Fibroblast of gingiva (primary cell): ENCODE measurements at places on chromosomes 11 and 22.

- no peak for DNase-seq
These were observed 20.5 kb upstream of the TTLL12 start for GRCh38 chr22:43207386-43207785.

DNA sequence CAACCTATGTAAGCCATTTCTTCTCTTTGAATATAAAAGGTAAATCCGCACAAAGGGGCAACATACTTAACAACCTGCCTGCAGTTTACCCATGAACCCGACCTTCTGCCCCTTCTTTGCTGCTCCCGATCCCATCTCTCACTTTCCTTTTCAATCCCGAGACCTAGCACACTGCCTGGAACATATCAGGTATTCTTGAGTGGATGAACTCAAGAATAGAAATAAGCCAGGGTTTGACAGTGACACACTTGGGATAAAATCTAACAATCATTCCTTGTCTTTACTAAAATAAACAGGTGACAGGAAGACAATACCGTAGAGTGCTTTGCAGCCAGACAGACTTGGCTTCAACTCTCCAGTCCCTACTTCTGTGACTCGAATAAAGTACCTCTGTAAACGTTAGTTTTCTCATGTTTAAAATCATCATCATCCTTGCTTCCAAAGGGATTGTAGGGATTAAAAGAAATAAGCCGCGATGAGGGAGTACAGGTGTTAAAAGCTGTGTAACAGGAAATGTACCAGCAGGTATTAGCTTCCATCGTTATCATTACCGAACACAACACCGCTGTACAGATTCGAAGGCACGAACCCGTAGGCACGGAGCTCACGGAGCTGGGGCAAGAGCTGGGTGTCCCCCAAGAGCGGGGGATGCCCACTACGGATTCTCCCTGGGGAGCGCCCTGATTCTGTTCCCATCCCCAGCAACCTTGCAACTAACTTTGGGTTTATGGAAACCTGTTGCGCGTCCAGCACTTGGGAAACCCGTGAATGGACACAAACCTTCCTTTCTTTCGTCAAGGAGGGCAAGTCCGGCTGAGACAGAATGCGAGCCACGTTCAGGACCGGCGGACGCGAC lies 720 bp downstream of the UFD1 start:
- no peak for DNase-seq

DNA sequence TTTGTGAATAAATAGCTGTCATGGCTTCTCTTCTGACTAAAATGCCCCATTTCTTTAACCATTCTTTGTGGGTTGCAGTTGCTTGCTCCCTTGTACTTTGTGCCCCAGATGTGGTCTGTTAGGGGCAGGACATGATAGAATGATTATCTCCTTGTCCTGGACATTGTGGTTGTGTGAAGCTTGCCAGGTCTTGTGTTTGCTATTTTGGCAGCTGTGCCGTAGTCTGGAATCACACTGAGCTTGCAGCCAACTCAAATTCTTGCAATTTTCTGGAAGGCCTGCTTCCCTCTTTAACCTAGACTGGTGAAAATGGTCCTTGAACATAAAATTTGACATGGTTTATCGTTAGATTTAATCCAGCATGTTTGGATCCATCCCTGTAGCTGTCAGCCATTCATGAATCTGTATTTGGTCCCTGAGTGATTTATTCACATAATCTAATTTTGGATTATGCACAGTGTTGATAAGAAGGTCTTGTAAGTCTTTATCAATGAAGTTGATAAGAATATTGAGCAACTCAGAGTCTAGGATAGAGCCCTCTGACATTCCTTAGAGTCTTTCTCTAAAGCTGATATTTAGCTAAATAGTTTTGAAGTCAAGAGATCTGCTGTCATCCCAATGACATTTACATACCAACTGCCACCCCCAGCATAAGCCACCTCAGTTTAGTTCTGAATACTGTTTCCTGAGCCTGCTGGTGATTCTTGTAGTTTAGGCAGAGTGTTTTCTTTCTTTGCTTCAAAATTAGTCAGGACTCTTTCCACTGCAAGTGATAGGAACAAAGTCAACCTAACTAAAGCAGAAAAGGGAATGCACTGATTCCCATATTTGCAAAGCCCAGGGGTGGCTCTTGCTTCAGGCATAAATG lies 9.8 kb downstream of the SPON1 start:
- peak; percentile 78 for DNase-seq

- no peak for DNase-seq
These were observed 67.2 kb upstream of the OLFML1 start for GRCh38 chr11:7418061-7418460.

DNA sequence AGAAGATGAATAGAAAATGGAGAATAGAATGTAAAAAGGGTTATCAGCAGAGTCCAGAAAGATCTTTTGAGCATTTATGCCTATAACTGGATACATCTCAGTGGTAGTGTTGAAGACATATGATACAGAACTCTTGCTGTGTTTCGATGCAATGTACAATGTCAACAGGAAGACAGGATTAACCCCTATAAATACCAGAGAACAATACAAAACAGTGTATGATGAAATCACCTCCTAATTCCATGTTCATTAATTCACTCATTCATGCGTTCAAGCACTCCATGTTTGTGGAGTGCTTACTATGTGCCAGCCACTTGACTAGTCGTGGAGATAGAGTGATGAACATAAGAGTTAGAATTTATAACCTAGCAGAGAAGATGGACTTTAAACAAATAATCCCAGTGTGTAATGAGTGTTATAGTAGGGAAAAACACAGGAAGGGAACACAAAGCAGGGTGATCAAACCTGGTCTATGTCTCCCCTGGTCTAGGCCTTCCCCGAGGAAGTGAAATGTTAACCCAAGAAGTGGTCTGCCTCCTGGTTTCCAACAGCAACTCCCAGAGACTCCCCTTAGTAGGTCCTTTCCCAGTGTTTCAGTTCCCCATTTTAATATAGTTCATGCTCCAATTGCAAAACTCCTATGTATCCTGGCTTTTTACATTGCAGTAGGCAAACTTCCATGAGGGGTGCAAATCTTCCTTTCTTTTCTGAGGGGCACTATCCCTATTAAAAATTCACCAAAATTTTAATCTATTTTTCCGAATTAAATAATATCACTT lies 9.1 kb upstream of the SESN3 start:
- DNase-seq: no peak

- DNase-seq: peak; percentile 44
These were observed 26.8 kb upstream of the RAG1 start for GRCh38 chr11:36540998-36541397.

DNA sequence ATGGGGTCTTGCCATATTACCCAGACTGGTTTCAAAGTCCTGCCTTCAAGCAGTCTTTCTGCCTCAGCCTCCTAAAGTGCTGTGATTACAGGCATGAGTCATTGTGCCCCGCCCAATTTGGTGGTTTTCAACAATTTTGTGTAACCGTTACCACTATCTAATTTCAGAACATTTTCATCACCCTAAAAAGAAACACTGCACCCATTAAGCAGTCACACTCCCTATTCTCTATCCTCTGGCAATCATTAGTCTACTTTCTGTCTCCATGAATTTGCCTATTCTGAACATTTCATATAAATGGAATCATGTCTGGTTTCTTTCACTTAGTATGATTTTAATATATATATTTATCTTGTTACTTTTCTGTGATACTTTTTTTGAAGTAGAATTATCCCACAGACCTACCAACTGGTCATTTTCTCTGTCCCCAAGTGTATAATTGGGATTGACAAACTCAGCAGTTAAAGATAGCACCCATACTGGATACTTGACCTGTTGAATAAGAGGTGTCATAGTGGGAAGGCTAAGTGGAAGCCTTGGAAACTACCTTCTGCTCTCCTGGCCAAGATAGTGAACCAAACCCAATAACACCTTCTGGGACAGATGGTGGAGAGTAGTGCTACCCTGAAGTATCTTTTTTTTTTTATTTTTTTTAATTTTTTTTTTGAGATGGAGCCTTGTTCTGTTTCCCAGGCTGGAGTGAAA lies 64.8 kb downstream of the STIM1 start:
- peak; percentile 83 for DNase-seq

DNA sequence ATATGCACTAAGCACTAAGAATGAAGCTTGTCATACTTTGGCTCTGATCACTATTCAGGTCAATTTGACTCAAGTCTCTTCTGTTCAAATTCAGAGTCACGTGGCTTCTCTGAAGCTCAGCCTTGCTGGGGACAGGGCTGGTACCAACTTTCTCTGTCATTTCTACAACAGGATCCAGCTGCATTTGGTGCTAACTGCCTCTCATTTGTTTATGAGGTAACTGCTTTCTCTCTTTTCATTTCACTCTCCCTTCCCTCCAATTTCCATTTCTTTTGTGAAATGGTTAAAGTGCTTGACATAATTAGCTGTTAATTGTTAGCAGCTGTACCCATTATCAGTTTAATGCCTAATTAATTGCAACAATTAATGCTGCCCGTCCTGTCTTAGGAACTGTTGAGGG lies 259.7 kb upstream of the PLET1 start:
- DNase-seq: no peak

DNA sequence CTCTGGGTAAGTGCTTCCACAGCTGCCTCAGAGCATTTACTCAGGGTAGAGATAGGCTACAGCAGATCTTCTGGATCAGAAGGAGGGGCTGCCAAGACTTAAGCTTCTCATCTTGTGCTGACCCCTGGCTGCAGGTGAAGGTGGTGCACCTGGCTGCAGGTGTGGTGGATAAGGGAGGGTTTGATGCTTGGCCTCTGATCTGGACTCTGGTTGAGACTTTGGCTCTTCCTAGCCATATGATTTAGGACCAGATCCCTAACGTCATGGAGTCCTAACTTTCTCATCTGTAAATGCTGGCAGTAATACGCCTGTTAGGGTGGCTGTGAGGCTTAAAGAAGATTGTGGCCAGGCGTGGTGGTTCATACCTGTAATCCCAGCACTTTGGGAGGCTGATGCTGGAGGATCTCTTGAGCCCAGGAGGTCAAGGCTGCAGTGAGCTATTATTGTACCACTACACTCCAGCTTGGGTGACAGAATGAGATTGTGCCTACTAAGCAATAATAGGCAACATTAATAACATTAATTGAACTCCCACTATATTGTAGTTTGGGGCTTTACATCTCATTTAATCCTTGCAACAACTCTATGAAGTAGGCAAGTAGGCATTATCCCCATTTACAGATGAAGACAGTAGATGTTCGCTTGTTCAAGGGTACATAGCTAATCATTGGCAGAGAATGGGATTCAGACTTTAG lies 10.7 kb downstream of the DTX4 start:
- no peak for DNase-seq

GRCh38 chr11:16986434-16987204 lies 27.6 kb downstream of the PLEKHA7 start:
- no peak for DNase-seq

- no peak for DNase-seq
These were observed 24.5 kb downstream of the MMP20 start for GRCh38 chr11:102600666-102601065.
